ENCODE measurements at places on chromosomes 12 and 14. TPM values are rescaled to one million over a fixed set of nuclear protein-coding genes. Genes with fewer than 3 reads are reported as not detected.

- DNase-seq = no peak
These were observed 163.1 kb downstream of the KLHL28 start for GRCh38 chr14:44798386-44799242.

DNA sequence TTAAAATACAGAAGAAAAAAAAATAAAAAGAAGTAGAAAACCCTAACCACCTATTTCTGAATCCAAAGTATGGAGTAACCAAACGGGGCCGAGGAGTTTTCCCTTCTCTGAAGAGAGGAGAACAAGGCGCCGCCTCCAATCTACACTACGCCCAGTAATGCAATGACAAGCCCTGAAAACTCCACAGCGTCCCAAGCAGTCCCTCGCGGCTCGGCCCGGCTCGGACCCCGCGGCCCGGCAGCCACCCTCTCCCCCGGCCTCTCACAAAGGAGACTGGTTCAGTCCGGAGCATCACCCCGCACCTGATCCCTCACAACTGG is 371 bp downstream of the CHD8 start:
- no peak for DNase-seq

DNA sequence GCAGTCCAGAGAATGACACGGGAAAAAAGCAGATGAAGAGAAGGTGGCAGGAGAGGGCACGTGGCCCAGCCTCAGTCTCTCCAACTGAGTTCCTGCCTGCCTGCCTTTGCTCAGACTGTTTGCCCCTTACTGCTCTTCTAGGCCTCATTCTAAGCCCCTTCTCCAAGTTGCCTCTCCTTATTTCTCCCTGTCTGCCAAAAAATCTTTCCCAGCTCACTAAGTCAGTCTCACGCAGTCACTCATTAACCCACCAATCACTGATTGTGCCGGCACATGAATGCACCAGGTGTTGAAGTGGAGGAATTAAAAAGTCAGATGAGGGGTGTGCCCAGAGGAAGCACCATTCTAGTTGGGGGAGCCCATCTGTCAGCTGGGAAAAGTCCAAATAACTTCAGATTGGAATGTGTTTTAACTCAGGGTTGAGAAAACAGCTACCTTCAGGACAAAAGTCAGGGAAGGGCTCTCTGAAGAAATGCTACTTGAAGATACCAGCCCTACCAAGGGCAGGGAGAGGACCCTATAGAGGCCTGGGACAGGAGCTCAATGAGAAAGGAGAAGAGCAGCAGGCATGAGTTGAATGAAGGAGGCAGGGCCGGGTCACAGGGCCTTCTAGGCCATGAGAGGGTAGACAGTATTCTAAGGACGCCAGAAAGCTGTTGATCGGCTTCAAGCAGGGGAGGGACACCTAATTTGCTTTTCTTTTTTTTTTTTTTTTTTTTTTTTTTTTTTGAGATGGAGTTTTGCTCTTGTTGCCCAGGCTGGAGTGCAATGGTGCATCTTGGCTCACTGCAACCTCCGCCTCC is 40.9 kb downstream of the DAD1 start:
- DNase-seq = no peak

DNA sequence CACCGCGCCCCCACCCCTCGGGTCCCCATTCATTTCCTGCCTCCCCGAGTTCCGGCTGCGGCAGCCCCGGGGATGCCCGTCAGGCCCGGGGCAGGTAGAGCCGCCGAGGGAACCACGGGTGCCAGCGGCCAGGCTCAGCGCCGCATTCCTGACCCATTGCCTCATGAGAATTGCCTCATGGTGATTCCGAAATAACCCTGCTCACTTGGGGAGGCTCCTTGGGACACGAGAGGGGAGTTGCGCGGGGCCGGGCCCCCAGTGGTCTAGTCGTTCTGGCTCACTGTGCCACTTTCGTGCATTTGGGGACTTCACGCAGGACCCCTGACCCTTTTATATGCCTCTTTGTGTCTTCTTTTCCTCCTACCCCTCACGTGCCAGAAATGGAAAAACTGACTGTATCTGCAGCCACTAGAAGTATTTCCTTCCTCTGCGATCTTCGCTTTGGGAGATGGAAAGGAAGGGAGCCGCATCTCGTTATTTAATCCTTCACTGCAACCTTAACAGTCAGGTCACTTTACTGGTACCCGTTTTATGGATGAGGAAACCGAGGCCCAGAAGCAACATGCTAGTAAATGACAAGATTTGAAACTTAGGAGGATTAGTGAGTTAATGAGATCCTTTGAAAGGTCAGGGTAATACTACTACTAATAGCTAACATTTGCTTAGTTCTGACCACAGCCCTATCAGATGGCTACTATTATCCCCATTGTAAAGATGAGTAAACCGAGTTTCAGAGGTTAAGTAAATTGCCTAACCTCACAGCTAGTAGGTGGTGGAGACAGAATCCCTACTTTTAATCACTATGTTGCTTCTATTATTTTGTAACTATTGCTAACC is 768 bp downstream of the PTPN11 start:
- no peak for DNase-seq

GRCh38 chr12:116144384-116144783 is 133.1 kb downstream of the MED13L start:
- no peak for DNase-seq

DNA sequence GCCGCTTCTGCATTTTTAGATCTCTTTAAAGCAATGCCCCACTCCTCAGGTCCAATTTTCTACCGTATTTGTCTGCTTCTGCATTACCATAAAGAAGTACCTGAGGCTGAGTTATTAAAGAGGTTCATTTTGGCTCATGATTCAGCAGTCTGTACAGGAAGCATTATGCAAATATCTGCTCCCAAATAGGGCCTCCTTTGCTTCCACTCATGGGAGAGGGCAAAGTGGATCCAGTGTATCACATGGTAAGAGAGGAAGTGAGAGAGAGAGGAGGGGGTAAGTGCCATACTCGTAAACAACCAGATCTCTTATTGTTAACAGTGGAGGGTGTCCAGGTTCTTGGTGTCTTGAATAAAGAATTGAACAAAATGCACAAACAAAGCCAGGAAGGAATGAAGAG is 316.1 kb upstream of the SEL1L start:
- no peak for DNase-seq

- DNase-seq = no peak
These were observed 179.2 kb upstream of the DCN start for GRCh38 chr12:91361864-91362263.

DNA sequence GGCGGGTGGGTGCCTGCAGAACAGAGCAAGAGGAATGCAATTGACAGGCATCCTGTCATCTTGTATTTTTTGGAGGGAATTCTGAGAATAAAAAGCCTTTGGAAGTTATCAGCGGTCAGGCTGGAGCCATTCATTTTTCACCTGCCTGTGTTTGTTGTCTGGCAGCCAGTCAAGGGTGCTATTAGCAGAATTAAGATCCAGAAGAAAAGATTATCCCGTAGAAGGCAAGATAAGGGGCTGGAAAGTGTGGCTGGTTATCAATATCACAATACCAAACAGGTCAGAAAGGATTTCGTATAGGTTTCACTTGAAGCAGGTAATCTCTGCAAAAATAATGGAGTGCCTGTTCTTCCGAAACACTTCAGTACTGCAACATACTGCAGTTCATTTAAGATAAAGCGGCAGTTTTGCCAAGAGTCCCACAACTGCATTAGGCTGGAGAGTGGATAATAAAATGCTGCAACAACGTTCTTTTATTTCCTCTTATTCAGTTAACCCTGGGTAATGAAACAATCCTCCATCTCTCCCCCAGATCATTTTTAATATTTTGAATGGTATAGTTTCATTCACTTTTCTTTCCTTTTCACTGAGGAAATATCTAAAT is 171.2 kb upstream of the CDKN3 start:
- no peak for DNase-seq

GRCh38 chr14:92144708-92145107 is 22.9 kb downstream of the CPSF2 start:
- DNase-seq = no peak

DNA sequence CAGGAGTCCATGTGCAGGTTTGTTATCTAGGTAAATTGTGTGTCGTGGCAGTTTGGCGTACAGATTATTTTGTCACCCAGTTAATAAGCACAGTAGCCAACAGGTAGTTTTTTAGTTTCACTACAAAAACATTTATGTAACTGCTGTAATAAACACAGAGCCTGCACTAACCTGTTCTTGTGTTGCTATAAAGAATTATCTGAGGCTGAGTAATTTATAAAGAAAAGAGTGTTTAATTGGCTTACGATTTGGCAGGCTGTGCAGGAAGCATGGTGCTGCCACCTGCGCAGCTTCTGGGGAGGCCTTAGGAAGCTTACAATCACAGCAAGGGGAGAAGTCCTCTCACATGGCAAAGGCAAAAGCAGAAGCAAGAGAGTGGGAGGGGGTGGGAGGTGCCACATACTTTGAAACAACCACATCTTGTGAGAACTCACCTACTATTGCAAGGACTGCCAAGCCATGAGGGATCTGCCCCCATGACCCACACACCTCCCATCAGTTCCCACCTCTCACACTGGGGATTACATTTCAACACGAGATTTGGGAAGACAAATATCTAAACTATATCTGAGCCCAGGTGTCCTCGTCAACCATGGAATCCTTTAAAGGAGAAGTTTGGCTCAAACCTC is 266.4 kb upstream of the GRIP1 start:
- no peak for DNase-seq

GRCh38 chr14:100911665-100912316 is 8.3 kb upstream of the RTL1 start:
- no peak for DNase-seq

DNA sequence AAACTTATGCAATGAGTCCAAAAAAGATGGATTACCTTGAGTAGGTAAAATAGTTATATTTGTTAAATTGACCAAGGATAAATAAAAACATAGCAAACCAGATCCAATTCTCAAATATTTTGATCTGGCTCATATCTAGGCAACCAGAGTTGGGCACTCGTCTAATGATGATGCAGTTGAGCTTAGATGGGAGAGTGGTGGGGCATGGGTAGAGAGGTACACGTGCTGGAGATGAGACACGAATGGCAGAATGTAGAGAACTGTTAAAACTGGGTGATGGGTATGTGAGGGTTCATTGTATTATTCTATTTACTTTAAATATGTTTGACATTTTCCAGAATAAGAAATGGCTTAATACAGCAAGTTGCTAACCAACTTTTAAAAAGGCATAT is 7.6 kb upstream of the RNF34 start:
- DNase-seq = no peak

GRCh38 chr12:4106621-4107020 is 166.9 kb upstream of the CCND2 start:
- no peak for DNase-seq

GRCh38 chr12:31274520-31275300 is 51.2 kb downstream of the SINHCAF start:
- no peak for DNase-seq

GRCh38 chr14:97900196-97900854 is 1103.1 kb downstream of the VRK1 start:
- DNase-seq = no peak

DNA sequence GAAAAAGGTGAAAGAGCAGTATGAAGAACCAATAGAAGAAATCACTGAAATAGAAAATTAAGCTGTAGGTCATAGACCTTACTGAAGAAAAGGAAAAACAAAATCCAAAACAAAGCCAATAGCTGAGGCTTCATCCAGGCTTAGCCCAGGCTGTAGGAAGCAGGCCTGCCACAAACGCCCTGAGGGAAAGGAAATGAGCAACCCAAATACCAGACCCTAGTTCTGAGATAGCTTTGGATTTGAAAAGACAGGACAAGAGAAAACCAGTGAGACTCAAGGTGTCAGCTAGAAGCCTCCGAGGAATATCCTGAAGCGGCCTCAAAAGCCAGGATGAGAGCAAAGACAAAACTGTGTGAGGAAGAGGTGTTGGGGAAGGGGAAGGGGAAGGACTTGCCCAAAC is 79.2 kb downstream of the FERMT2 start:
- DNase-seq = no peak

DNA sequence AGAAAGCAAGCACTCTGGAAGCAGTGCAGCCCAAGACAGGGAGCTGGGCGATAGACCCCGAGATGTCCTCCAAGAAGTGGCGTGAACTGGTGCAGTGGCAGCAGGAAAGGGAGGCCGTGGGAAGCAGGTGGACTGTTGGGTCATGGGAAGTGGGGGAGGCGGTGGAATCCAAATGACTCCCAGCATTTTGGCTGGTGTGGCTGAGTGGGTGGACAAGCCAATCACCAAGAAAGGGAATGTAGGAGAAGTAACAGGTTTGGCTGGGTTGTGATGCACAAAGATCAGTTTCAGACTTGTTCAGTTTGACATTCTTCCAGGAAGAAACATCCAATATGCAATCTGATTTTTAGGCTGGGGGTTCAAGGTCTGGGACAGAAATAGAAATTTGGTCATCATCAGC is 46.0 kb upstream of the KTN1 start:
- DNase-seq = no peak

- no peak for DNase-seq
These were observed 91.9 kb downstream of the ARMH4 start for GRCh38 chr14:58060077-58060476.

GRCh38 chr14:54568821-54569595 is 2.1 kb downstream of the SAMD4A start:
- DNase-seq = no peak

- DNase-seq = no peak
These were observed 100.8 kb downstream of the TAOK3 start for GRCh38 chr12:118271770-118272417.

- DNase-seq = no peak
These were observed 39.2 kb upstream of the CD163 start for GRCh38 chr12:7542813-7543212.

DNA sequence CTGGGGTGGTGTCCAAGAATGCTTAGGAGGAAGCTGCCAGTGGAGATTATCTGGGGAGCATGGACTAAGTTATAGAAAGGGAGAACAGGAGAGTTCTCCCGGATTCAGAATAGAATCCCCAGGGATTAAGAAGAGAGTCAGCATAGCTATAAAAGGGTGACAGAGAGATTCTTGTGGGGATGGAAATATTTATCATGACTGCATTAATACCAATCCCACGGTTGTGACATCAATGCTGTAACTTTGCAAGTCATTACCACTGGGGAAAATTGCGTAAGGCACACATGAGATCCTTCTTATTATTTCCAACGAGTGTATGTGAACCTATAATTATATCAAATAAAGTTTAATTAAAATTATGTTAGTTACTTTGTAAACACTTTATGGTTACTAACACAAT is 447.9 kb upstream of the TMEM132C start:
- DNase-seq = no peak

The SALL2 gene
- total RNA-seq = 2.0 TPM

The IFNG gene
- total RNA-seq = 408 TPM

The INHBE gene
- total RNA-seq = 0.38 TPM

The OTX2 gene
- not detected for total RNA-seq

The GUCY2C gene
- total RNA-seq = not detected

The PPP4R4 gene
- 1.8 TPM for total RNA-seq

The KERA gene
- not detected for total RNA-seq

The CLEC6A gene
- not detected for total RNA-seq

The TSPAN19 gene
- total RNA-seq = not detected

The TGM1 gene
- total RNA-seq = 3.7 TPM

The NYNRIN gene
- total RNA-seq = 0.02 TPM
